Stimulated activated CD4-positive, alpha-beta T cell treated with anti-CD3 and anti-CD28 coated beads, Interleukin-12 subunit alpha, Interleukin-12 subunit beta, amount 100 ng/mL, for 4 hours (primary cell): ENCODE measurements at places on chromosomes 11 and 22.

- DNase-seq: no peak
These were observed 27.1 kb downstream of the HPS5 start for GRCh38 chr11:18294862-18295261.

GRCh38 chr11:32781721-32782120 lies 12.7 kb downstream of the CCDC73 start:
- DNase-seq: no peak

GRCh38 chr11:117584056-117584830 lies 212.8 kb downstream of the DSCAML1 start:
- no peak for DNase-seq

- DNase-seq: no peak
These were observed 4.2 kb downstream of the RASD2 start for GRCh38 chr22:35544827-35545226.

GRCh38 chr11:27395556-27396258 lies 32.7 kb upstream of the CCDC34 start:
- DNase-seq: no peak

DNA sequence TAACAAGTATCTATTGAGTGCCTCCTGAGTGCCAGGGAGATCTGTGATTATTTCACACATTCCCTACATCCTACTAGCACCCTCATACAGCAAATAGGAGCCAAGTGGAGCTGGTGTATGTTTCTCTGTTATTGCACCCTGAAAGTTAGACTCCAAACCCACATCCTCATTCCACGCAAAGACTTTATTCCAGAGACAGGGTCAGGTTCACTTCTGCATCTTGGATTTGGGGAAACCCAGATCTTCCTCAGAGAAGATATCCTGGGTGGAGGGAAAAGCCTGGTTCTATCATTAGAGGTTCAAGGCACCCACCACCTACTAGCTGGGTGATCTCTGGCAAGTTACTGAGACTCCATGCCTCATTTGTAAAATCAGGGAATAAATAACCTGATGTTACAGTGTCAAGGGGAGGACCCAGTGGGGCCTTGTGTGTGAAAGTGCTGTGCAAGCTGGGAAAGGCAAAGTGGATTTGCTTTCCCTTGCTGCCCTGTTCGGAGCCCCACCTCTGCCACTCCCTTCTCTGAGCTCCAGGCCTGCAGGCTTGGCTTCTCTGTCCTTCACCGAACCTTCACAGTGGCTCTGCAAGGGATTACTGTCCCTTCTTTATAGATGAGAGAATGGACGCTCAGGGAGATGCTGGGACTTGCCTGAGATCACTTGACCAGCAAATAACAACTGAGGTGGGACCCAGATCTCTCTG lies 991 bp upstream of the SLCO2B1 start:
- DNase-seq: no peak

DNA sequence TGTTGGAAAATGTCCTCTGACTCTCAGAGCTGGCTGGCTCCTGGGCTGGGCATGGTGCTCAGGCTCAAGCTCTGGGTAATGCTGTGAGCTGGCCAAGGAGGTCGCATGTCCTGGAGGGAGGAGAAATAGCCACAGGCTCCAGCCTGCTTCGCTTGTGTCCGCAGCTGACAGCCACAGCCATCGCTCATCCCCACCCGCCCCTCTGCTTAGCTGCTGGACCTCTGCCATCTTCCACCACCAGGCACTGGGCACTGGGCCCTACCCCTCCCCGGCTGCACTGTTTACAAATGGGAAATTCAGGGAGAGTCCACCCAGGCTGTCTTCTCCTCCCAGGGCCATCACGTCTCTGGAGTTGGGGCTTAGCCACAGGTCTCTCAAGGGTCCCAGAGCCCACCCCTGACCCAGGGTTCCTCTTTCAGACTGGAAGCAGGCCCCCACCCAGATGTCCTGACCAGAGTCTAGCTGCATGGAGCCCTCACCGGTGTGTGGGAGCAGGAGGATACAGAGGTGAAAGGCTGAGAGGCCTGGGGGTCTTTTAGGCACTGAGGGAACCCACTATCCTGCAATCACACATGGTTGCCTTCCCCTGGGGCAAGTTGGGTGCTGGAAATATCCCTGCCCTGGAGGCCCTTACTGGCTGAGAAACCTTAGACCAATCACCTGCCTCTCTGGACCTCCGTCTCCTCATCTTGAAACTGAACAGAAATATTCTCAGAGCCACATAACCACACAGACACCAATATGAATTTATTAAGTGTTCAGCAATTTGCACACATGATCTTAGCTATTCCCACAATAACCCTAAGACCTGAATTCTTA lies 62.7 kb downstream of the CD82 start:
- DNase-seq: no peak

DNA sequence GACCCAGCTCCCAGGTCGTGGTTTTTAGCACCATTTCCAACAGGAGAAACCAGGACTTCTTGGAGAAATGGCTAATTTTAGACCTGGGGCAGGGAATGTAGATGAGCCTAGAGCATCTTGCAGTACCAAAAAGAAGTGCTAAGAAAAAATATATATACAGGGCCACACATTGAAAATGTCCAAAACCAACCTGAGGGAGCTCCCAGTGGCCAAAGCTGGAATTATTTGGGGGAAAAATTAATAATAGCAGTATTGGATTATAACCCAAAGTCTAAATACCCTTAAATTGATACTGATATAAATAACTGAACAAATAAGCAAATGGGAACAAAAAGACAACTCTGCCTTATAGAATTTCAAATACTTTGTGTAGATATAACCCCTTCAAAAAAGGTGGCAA lies 108.0 kb downstream of the PARVA start:
- DNase-seq: no peak

DNA sequence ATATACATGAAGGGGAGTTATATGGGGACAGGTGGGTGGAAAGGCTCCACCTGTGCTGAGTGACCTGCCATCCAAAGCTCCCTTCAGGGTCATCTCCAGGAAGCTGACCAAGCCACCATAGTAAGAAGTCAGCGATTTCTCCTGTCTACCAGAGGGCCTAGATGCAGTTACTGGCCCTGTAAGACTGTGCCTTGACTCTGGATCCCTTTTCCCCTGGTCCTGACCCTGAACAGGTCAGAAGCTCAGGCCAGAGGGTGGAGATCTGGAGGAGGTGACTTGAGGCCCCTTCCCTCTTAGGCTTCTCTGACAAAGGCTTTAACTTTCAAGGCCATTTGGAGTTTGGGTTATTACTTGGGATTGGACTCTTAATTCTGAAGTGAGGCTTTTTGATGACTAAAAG lies 69.7 kb downstream of the GDPD4 start:
- no peak for DNase-seq

- no peak for DNase-seq
These were observed 34.2 kb downstream of the MICAL3 start for GRCh38 chr22:17990147-17990546.

GRCh38 chr11:79185351-79185750 lies 255.5 kb downstream of the TENM4 start:
- DNase-seq: no peak

- no peak for DNase-seq
These were observed 20.6 kb upstream of the SCGB1D1 start for GRCh38 chr11:62169448-62169847.

GRCh38 chr22:45072322-45072903 lies 62.6 kb upstream of the PHF21B start:
- DNase-seq: no peak

GRCh38 chr11:37298173-37298572 lies 700.1 kb upstream of the RAG2 start:
- DNase-seq: no peak
